KG1 (cell line): ENCODE measurements at places on chromosomes 7 and 10.

DNA sequence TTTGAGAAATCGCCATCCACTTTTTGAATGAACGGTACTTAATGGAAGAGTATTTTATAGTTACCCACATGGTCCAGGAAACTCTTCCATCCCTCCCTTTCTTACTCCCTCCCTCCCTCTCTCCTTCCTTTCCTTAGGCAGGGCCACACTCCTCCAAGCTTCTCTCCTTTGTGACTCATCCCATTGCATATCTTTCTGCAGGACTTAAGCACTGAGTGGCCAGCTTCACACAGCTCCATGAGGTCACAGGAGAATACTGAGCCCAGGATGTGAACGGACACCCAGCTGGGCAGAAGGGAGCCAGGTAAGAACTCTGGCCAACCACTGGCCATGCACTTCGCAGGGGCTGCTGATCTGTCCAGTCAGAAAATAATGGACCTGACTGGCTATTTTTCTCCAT, 189.7 kb upstream of the ADCY1 start:
- DNase-seq, result no peak

DNA sequence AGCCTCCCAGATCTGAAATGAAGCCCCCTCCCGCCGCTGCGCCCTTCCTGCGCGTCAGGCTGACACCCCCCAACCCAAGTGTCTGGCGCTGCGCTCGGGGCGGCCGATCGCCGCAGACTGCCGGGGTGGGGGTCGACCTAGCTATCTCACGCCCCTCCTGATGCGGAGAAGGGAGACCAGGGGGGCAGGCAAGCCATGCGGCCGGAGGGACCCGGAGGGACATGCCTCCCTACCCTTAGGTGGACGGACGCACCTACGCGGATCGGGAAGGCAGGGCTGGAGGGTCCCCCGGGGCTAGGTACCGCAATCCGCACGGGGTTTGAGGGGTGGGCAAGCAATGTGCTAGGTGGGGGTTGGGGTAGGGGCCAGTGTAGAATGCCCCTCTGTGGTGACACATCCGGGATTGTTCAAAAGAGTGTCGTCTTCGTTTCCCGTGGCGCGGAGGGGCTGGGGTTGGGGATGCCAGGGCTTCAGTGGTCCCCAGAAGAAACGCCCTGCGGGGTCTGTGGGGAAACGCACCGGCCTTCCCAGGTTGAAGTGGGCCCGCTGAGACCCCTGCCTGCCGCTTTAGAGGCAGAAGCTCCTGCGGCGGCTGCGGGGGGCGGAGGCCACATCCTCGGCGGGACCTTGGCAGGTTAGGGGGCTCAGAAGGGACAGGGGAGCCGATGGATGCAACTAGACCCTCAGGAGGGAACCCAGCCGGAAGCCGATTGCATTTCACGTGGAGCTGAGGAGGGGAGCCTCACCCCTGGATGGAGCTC, 913 bp downstream of the ADCYAP1R1 start:
- DNase-seq, result no peak

- DNase-seq, result no peak
Measured at GRCh38 chr7:157425761-157426160, 89.0 kb downstream of the DNAJB6 start.

- no peak for DNase-seq
Measured at GRCh38 chr7:1237704-1238255, 5.1 kb downstream of the UNCX start.

GRCh38 chr7:43880596-43880995, 11.3 kb upstream of the MRPS24 start:
- no peak for DNase-seq

DNA sequence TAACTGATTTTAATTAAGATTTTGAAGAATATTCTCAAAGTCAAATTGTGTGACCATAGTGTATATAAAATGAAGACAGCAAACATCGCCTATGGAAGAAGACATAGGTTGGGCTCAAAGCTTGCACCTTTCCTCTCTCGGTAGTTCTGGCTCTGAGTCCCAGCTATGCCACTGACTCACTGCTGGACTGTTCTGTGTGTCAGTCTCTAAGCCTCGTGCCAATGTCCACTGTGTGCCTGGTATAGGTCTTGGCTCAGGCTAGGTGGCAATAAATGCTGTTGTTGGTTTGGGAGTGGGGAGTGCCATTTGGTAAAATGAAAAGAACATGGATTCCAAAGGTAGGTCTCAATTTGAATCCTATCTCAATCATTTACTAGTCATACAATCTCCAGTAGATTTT, 137.5 kb upstream of the RHEB start:
- DNase-seq, result no peak

GRCh38 chr7:106618480-106618879, 42.5 kb downstream of the CCDC71L start:
- DNase-seq, result no peak
